Glutamatergic neuron (in vitro differentiated cells): ENCODE measurements at places on chromosomes 2 and 18. TPM values are rescaled to one million over a fixed set of nuclear protein-coding genes. Genes with fewer than 3 reads are reported as not detected.

DNA sequence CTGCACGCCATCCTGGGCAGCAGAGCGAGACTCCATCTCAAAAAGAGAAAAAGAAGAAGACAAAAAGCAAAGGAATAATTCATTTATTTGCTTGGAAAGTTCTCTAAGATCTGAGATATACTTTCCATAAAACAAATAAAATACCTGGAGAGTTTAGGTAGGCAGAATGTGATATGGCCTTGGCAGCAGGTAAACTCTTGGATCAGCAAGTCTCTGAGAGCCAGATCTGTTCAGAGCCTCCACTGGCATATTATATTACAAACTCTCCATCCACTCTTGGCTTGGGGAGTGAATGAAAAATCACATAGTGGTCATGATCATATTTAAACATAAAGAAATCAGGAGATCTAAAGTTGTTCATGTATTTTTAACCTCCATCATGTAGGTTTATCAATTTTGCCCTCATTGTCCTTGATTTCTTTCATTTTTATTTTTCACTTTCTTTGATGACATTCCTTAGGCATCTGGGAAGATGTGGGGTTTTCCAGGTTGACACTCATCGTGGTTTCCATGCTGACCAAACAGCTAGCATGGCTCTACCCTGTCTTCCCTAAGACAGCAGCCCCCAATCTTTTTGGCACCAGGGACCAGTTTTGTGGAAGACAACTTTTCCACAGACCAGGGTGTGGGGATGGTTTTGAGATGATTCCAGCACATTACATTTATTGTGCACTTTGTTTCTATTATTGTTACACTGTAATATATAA, 10.2 kb downstream of the LRRFIP1 start:
- no peak for DNase-seq
- H3K27ac ChIP-seq = no peak overlapping the region
- peaks cover 28% of the 10 kb centered on the region for H3K36me3 ChIP-seq
- peaks cover 5% of the 10 kb centered on the region for H3K4me1 ChIP-seq

GRCh38 chr2:190953257-190953656, 60.7 kb downstream of the STAT1 start:
- no peak for DNase-seq
- no peak overlapping the region for H3K4me3 ChIP-seq
- no peak overlapping the region for H3K27ac ChIP-seq
- H3K27me3 ChIP-seq = no peaks in the 10 kb centered on the region
- peaks cover 8% of the 10 kb centered on the region for H3K36me3 ChIP-seq
- H3K4me1 ChIP-seq = peaks cover 2% of the 10 kb centered on the region

DNA sequence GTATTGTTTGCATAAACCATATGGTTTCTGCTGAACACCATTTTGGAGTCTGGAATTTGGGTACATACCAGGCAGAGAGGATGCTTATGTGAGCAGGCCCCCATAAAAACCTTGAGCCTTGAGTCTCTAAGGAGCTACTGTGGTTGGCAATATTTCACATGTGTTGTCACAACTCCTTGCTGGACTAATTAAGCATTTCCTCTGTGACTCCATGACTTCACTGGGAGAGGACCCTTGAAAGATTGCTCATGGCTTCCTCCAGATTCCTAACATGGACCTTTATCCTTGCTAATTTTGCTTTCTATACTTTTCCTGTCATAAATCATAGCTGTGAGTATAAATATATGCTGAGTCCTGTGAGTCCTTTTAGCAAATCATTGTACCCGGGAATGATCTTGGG, 7.6 kb upstream of the COQ10B start:
- H3K27me3 ChIP-seq = no peaks in the 10 kb centered on the region
- DNase-seq = no peak
- no peak overlapping the region for H3K4me3 ChIP-seq
- H3K4me1 ChIP-seq = no peaks in the 10 kb centered on the region
- H3K27ac ChIP-seq = no peak overlapping the region

The ZNF519 gene
- 18.5 TPM for total RNA-seq

The KHK gene
- total RNA-seq = 5.3 TPM

- peaks cover 55% of the 10 kb centered on the region for H3K4me1 ChIP-seq
- peaks cover 7% of the 10 kb centered on the region for H3K27me3 ChIP-seq
- peak overlapping the region; percentile 19 for H3K27ac ChIP-seq
- no peaks in the 10 kb centered on the region for H3K36me3 ChIP-seq
- DNase-seq = no peak
Observed at GRCh38 chr2:152456262-152456661, 121.3 kb downstream of the FMNL2 start.

The SP9 gene
- total RNA-seq = not detected

The OTX1 gene
- 0.15 TPM for total RNA-seq

DNA sequence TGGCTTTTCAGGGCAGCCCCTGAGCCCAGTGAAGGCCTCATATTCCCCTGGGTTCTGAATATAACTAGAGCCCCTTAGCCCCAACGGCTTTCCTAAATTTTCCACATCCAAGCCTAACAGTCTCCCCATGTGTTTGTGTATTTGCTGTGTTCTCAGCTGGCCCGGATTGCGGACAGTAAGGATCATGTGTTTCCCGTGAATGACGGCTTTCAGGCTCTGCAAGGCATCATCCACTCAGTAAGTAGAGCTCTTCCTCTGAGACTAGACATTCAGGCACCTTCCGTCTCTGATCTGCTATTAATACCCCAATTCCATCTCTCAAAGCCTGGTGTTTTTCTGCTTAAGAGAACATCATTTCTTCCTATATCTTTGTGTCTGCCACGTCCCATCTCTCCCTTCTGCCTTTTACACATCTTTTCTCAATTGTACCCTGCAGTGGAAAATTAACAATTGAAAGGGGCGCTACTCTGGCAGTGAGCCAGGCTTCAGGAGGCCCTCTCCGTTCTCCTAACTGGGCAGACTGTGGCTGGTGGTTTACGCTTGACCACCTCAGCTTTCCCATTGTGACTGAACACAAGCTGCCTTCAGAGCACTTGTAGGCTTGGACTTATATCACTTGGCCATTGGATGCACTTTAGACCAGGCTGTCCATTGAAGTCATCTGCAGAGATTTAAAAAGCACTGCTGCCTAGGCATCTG, 64.4 kb downstream of the ANTXR1 start:
- H3K27ac ChIP-seq = no peak overlapping the region
- no peaks in the 10 kb centered on the region for H3K4me1 ChIP-seq
- no peaks in the 10 kb centered on the region for H3K27me3 ChIP-seq

DNA sequence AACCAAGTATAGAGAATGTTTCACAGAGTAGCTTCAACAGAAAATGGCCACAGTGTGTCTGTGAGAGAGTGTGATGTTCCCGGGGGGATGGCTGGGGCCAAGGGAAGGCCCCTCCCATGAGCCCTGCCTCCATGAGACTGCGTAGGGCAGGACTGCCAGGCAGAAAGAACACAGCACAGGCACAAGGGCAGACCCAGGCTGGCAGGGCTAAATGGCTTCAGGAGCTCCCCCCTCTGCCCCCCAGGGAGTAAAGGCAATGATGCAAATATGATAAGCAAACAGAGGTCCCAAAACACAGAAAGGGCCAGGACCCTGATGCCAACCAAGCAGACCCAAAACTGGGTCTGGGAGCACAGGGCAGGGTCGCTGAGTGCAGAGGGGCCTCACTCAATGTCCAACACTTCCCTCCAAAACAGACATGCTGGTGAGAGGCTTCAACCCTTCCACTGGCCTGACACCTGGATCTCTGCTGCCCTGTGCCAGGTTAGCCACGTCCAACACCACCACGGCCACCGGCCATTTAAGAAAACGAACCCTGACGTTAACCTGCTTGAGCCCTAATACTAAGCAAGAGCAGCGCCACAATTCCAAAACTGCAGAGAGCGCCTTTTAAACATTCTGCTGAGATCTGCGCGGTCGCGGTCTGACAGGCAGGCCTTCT, 90.3 kb downstream of the HDAC4 start:
- peaks cover 46% of the 10 kb centered on the region for H3K4me1 ChIP-seq
- DNase-seq = no peak
- peak overlapping the region; percentile 77 for H3K27ac ChIP-seq
- H3K27me3 ChIP-seq = peaks cover 6% of the 10 kb centered on the region

The TP53I3 gene
- total RNA-seq = 38.0 TPM

DNA sequence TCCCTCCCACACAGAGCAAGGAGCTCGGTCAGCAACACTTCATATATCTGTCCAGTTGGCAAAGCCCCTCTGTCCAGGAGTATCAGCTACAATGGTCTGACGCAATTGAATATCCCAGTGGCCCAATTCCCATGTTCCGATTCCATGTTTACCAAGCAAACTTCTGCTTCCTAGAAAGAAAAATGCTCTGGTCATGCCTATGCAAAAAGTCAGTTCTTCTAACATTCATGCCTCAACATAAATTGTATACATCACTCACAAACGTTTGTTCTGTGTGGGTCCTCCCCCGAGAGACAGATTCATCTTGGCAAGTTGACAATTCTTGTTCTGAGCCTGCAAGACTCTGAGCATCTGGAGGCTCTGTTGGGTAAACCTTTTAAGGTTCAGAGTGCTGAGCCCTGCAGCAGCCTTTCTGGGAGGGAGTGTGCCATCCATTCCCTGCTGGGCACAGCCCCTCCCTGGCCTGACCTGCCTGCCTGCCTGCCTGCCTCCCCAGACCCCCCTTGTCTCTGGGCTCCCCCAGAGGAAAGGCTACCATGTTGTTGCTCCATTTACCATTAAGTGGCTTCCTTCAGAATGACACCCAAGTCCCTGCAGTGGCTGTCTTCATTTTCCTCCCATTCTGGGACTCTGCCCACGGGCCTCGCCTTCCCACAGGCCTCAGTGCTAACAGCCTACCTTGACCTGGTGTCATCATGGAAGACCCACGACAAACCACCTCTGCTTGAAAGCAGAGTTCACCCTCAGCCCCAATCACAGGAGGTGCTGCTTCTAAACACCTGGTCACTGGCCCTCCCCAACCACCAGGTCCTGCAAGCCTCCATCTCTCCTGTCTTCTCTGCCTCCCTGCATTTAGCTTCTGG, 37.6 kb upstream of the TAF1B start:
- no peak overlapping the region for H3K27ac ChIP-seq
- H3K4me1 ChIP-seq = no peaks in the 10 kb centered on the region
- H3K27me3 ChIP-seq = peaks cover 5% of the 10 kb centered on the region

- H3K27me3 ChIP-seq = peaks cover 24% of the 10 kb centered on the region
- H3K36me3 ChIP-seq = no peaks in the 10 kb centered on the region
- H3K27ac ChIP-seq = peak overlapping the region; percentile 95
- peak; percentile 84 for DNase-seq
- H3K4me1 ChIP-seq = peaks cover 60% of the 10 kb centered on the region
Observed at GRCh38 chr2:71156573-71156972, 26.1 kb downstream of the MPHOSPH10 start.

The MERTK gene
- total RNA-seq = 2.3 TPM

The PAIP2B gene
- total RNA-seq = 15.6 TPM

- H3K4me3 ChIP-seq = no peak overlapping the region
- H3K27me3 ChIP-seq = no peaks in the 10 kb centered on the region
- DNase-seq = no peak
- no peak overlapping the region for H3K27ac ChIP-seq
Observed at GRCh38 chr2:37917281-37918228, 7.5 kb upstream of the RMDN2 start.

The R3HDM1 gene
- 57.7 TPM for total RNA-seq

DNA sequence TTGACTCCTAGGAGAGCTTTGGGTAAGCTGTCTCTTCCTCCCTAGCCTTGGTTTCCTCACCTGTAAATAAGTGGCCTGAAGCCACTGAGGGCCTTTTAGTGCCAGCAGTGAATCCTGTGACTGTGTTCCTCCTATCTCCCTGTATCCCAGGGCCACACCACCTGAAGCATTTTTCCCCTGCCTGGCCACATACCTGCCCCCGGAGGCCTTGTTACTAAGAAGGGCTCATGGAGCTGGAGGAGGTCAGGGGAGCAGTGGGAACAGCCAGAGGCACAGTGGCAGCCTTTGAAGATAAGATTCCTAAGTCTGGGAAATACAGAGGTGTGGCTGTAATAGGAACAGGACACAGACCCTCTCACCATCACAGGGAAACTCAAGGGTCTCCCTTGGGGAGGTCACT, 162.4 kb downstream of the SMAD7 start:
- H3K4me1 ChIP-seq = peaks cover 22% of the 10 kb centered on the region
- no peak overlapping the region for H3K4me3 ChIP-seq
- peaks cover 22% of the 10 kb centered on the region for H3K27me3 ChIP-seq
- no peak for DNase-seq

DNA sequence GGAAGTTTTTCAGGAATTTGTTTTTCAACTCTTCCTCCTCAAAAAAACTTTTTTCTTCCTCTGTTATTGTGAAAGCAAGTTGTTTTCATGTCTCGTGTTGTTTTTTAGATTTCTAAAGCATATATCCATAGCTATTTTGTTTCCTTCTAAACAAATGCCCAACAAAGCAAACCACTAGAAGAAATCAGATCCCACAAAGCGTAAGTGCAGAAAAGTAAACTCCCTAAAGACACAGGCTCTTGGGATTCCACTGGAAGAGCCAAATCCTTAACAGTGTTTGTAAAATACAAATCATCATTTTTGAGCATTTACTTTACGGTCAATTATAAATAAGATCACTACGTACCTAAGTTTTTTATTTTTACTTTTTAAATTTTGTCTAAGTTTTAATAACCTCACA, 21.7 kb upstream of the RIF1 start:
- no peak for DNase-seq
- H3K4me3 ChIP-seq = no peak overlapping the region
- H3K27me3 ChIP-seq = no peaks in the 10 kb centered on the region
- H3K36me3 ChIP-seq = no peaks in the 10 kb centered on the region
- no peak overlapping the region for H3K27ac ChIP-seq

The DPYSL5 gene
- 313 TPM for total RNA-seq

GRCh38 chr2:48589170-48589767, 28.4 kb upstream of the GTF2A1L start:
- H3K27ac ChIP-seq = no peak overlapping the region
- H3K4me1 ChIP-seq = peaks cover 18% of the 10 kb centered on the region
- peak; percentile 49 for DNase-seq
- H3K27me3 ChIP-seq = peaks cover 1% of the 10 kb centered on the region

The VWA3B gene
- not detected for total RNA-seq

The RUFY4 gene
- total RNA-seq = not detected

The G6PC2 gene
- total RNA-seq = not detected

The TSPYL6 gene
- total RNA-seq = 0.27 TPM

DNA sequence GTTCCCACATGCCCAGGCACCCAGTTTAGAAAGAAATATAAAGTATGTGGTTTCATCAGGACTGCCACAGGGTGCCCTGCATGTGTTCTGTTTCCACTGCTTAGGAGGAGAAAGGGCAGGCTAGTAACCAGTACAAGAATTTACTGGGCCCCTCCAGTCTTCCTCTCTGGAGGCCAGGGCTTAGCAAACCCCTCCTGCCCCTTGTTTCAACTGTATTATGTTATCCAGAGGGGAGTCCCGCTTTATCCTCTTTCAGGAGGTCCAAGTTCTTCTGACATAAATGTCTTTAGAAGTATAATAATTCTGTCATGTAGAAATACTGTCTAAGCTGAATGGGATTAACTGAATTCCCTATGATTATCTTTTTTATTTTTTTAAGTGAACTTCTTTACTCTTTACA, 132.1 kb downstream of the WDSUB1 start:
- H3K4me1 ChIP-seq = peaks cover 10% of the 10 kb centered on the region
- H3K4me3 ChIP-seq = no peak overlapping the region
- no peaks in the 10 kb centered on the region for H3K27me3 ChIP-seq
- no peaks in the 10 kb centered on the region for H3K36me3 ChIP-seq
- no peak overlapping the region for H3K27ac ChIP-seq
- no peak for DNase-seq

The GPR45 gene
- 0.44 TPM for total RNA-seq

The HOXD9 gene
- total RNA-seq = 0.44 TPM

The UGT1A5 gene
- not detected for total RNA-seq

- peak overlapping the region; percentile 99 for H3K27ac ChIP-seq
- H3K4me1 ChIP-seq = peaks cover 6% of the 10 kb centered on the region
- H3K4me3 ChIP-seq = peak overlapping the region; percentile 94
- no peaks in the 10 kb centered on the region for H3K36me3 ChIP-seq
Observed at GRCh38 chr2:86194751-86195054, 559 bp downstream of the IMMT start.
